GOT3 (cell line): ENCODE measurements at places on chromosomes 5 and 9.

DNA sequence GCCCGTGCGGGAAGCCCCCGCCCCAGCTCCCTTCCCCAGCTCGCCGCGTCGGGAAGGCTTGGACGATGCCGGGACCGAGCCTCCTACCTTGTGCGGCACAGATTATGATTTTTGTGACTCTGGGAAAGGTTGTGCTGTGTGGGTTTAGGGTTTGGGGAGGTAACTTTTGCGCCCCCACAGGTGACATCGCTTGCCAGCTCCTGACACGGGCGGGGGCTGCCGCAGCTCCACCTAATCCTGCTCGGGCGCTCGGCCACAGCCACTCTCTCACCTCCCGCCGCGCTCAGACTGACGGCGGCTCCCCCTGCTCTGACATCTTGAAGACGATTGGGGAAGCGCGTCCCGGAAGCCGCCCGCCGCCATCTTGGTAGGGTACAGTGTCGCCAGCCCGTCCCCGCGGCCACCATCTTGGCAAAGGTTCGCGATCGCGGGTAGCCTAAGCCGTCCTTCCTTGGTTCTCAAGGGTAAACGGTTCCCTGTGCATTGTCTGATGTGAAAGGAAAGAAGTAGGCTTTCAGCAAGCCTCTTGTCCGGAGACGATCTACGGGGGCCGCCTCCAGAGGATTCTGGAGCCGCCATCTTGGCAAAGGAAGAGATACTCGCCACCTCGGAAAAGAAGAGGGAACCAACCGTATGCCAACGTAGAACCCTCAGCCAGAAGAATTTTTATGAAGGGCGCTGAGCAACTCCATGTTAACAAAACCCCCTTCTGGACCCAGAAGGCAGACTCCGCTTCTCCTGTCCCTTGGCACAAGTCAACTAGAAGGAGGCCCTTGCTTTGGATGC lies 1.8 kb upstream of the NR3C1 start:
- peak; percentile 80 for DNase-seq

GRCh38 chr5:56307714-56308333 lies 74.7 kb upstream of the ANKRD55 start:
- no peak for DNase-seq

DNA sequence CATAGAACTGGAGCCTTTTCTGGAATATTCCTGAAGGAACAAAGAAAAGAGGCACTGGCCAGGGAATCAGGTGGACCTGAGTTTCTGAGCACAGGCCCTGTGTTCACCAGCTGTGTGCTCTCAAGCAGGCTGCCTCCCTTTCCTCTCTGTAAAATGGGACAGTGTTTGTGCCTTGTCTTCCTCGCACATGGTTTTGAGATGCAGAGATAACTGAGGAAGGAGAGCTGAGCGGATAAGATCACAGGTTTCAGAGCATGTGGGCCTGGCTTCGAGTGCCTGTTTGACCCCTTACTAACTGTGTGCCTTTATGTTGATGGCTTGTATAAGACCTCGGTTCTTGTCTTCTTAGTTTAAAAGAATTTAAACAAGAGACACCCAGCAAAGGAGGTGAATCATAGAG lies 46.2 kb upstream of the HAND1 start:
- DNase-seq: no peak

DNA sequence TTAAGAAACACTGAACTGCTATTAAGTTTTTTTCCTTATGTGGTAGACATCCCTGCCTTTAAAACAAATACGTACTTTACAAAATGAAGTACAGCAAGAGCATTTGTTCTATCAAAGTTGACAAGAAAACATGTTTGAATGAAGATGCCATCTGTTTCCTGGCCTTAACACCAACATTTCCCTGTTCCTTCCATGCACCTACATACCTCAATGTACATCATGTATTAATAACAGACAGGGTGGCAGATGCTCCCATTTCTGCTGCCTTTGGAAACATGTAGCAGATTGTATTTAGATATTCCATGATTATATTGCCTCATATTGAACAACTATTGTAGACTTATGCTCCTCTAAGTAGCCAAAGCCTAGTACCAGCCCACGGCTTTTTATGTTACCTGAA lies 104.4 kb downstream of the PJA2 start:
- DNase-seq: no peak

DNA sequence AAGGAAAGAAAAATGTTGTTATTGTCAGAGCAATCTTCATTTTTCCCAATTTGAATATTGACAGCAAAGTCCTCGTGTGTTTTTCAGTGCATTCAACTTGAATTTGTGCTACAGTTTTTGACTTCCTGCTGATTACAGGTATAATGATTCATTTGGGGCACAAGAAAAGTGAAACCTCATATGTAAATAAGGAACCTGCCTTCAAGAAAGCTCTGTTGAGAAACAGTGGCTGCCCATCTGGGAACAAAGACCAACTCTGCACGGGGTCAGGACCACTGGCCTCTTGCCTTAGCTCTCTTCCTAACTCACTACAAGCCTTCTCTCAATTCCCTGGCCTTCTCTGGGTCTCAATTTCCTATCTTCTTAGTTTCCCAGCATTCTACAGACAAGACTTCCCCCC lies 21.0 kb downstream of the TIMD4 start:
- DNase-seq: no peak

DNA sequence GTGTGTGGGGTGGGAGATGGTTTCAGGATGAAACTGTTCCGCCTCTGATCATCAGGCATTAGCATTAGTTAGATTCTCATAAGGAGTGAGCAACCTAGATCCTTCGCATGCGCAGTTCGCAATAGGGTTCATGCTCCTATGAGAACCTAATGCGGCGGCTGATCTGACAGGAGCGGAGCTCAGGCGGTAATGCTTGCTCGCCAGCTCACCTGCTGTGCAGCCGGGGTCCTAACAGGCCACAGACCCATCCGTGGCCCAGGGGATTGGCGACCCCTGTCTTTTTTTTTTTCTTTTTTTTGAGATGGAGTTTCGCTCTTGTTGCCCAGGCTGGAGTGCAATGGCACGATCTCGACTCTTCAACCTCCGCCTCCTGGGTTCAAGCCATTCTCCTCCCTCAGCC lies 119.1 kb downstream of the KCNIP1 start:
- no peak for DNase-seq

DNA sequence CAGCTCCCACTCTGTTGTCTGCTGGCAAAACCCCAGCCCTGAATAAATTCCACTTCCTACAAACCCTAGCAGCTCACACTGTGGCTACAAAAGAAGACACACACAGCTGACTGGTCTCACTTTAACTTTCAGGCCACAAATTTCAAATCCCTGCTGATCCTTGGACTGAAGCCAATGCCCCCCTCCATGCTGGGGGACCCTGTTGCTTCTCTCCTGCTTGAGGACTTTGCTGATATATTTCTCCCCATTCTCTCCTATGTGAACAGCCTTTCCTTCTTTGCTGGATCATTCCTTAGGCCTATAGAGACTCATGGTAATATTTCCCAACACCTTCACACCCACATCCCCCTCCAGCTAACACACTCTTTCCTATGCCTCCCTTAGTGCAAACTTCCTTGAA lies 79.6 kb upstream of the ADRA1B start:
- DNase-seq: no peak

GRCh38 chr9:74414325-74414724 lies 82.8 kb upstream of the RORB start:
- no peak for DNase-seq

- no peak for DNase-seq
These were observed 116.7 kb upstream of the SLIT3 start for GRCh38 chr5:169417676-169418075.

DNA sequence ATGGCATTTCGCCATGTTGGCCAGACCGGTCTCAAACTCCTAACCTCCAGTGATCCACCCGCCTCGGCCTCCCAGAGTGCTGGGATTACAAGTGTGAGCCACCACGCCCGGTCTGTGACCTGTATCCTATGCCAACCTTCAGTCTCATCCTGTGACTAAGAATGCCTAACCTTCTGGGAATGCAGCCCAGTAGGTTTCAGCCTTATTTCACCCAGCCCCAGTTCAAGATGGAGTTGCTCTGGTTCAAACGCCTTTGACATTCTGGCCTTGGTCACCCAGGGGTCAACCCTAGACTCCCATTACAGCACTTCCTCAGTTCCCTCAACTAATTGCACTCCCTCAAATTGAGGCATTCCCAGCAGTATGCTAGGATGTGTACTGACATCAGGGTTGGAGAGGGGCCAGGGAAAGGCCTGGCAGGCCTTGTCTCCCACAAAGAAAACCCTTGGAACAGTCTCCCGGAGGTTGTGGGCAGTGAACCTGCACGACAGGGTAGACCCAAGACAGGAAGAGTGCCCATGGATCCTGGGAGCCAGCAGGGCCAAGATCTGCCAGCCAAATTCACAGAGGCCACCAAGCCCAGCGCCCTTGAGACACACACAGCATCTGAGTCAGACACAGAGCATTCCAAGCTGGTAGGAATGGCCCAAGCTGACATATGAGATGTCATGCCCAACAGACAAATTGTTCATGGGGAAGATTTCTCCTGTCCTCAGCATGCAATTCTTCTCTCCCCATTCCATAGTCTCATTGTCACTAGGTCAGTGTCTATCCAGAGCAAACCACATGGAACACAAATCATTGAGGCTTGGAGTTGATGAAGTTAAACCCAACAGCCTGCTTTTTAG lies 24.9 kb upstream of the SMU1 start:
- no peak for DNase-seq

GRCh38 chr5:86463339-86463738 lies 154.4 kb upstream of the COX7C start:
- DNase-seq: no peak

GRCh38 chr9:95874989-95875304 lies 544 bp upstream of the ERCC6L2 start:
- DNase-seq: no peak

DNA sequence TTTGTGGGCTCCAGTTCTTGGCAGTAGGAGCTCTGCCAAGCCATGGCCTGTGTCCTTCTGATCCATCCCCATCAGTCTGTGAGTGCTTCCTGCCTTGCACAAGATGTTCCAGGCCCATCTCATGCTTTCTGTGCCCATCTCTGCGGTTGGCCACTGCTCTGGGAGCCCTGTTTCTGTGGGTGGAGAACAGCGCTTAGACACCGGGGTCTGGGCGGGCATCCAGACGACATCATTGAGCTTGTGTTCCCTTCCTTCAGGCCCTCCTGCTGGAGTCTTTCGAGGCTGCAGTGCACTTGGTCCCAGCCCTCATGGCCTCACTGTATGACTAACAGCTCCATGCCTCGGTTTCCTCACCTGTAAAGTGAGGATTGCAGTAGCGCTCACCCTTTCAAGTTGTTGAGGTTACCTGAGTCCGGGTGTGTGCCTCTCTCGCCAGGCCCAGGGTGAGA lies 14.9 kb upstream of the CARD19 start:
- DNase-seq: no peak

DNA sequence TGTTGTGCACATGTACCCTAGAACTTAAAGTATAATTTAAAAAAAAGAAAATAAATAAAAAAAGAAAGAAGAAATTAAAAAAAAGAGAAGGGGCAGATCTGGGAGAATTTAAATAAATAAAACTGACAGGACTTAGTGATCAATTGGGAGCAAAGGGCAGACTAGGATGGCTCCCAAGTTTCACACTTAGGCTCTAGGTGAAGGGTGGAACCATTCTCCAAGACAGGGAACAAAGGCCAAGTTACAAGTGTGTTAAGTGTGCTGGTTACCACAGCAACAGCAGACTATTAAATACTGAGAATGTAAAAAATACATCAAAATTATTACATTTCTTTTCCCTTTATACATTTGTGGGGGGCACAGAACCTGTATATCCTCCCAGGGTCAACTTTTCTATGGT lies 7.1 kb downstream of the ZDHHC21 start:
- DNase-seq: no peak

GRCh38 chr9:77024776-77025545 lies 5.5 kb downstream of the FOXB2 start:
- DNase-seq: no peak

- DNase-seq: no peak
These were observed 736 bp upstream of the GLDC start for GRCh38 chr9:6646293-6646636.

- DNase-seq: no peak
These were observed 72.0 kb downstream of the ZFAND5 start for GRCh38 chr9:72292874-72293607.

- no peak for DNase-seq
These were observed 29.4 kb downstream of the SH3RF2 start for GRCh38 chr5:145965804-145966203.

GRCh38 chr9:90162326-90162725 lies 480.3 kb downstream of the DIRAS2 start:
- DNase-seq: no peak

GRCh38 chr5:107483231-107484024 lies 187.3 kb downstream of the EFNA5 start:
- no peak for DNase-seq

GRCh38 chr9:32350682-32351081 lies 33.8 kb upstream of the ACO1 start:
- DNase-seq: no peak

GRCh38 chr5:149549461-149550267 lies 1.6 kb downstream of the CSNK1A1 start:
- DNase-seq: no peak

- no peak for DNase-seq
These were observed 791 bp downstream of the SLC2A8 start for GRCh38 chr9:127397646-127398274.

DNA sequence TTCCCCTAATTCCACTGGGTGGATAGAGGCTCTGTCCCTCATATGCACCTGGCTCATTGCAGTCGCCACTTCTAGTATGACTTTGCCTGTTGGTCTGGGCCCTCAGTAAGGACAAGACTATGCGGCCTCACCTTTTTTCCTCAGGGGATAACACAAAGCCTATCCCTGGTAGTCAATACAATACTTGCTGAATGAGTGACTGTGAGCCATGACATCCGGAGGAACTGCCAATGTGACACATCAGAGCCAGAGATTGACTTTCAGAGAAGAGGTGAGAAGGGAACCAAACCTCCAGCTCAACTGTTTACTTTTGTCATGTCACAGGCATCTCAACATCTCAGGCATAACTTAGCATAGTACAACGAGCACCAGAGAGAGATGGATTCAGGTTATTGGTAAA lies 371.3 kb downstream of the DMRT2 start:
- no peak for DNase-seq

DNA sequence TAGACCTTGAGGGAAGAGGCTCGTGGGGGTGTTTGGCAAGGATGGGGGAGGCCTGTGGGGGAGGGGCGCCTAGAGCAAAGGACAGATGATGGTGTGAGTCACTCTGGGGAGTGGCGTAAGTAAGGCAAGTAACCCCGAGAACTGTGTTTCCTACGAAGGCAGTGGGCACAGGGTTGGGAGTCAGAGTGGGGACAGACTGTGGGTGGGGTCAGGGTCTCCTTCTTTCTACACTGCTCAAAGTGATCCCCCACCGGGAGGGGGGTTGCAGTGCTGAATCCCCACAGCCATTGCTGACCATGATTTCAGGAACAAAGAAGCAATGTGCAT lies 136.8 kb downstream of the TENT4A start:
- DNase-seq: no peak

GRCh38 chr9:89364666-89365531 lies 46.6 kb downstream of the SECISBP2 start:
- no peak for DNase-seq

- DNase-seq: no peak
These were observed 687.3 kb upstream of the ST8SIA4 start for GRCh38 chr5:101590384-101590783.
